ENCODE measurements at places on chromosomes 5 and 9.

DNA sequence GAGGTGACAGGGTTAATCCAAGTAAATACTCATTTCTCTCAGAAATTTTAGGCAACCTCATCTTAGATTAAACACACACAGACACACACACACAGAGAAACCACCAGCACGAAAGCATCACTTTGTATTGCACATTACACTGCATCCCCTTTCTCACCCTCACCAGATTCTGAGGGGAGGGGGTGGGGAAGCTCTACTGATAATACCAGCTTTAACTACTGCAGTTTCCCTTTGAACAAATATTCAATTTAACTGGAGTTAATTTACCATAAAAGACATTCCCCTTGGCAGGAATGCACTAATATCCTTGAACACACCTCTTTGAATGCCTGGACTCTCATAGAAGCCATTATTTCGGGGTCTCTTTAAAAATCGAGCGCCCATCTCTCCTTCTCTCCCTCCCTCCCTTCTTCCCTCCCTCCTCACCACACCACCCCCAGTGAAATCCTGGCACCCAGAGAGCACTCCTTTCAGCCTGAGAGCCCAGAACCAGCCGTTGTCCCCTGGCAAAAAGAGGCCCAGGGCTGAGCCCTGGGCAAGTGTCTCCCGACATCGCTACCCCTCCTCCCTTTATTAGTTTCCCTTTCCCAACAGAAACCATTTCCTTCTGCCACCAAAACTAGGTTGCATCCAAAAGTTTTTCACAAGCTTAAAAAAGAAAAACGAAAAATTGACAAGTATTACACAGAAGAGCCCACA lies 2.8 kb upstream of the NFIB start:
- no peak for DNase-seq

DNA sequence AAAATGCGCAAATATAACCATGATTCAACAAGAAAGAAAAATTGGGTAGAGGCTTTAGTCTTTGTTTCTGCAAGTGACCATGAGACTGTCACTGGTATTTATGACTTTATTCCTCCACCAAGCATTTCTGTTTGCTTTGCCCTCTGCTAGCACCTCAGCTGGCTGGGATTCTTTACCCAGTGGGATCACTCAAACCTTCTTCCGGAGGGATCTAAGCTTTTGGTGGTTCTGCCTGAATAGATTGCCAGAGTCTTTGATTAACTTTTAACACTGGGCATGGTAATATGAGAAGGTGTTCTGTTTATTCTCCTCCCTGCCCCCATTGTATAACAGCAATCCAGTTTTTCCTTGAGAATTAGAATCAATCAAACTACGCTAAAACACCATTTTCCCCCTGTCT lies 59.1 kb upstream of the FBN2 start:
- DNase-seq: no peak

DNA sequence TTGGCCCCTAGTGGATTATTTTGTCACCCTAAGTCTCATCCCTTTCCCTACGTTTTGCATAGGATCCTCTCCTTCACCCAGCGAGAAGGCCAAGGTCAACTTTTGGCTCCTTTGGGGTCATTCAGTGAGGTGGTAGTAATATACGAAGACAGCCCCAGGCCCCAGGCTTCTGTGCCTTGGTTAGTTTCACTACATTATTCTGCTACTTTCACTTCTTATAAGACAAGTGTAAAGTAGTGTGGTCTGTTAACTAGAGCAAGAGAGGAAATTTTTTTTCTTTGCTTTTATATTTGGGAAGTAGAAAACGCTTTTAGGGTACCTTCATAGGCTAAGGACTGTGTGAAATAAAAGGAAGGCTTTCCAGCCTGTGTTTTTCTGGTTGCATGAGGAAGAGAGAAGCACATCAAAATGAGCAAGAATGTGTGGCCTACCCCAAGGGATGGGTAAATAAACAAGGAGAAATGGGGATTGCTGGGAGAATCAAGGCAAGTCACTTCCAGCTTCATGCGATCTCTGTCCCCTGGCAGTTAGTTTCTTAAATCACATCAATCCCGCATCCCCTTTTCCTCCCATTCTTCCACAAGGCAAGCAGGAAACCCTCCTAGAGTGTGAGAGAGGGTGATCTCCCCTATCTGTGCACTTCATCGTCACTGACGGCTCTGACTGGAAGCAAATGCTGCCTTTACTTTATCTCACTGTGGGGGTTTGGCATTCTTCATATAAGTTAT lies 677.0 kb upstream of the WWC1 start:
- DNase-seq: no peak

DNA sequence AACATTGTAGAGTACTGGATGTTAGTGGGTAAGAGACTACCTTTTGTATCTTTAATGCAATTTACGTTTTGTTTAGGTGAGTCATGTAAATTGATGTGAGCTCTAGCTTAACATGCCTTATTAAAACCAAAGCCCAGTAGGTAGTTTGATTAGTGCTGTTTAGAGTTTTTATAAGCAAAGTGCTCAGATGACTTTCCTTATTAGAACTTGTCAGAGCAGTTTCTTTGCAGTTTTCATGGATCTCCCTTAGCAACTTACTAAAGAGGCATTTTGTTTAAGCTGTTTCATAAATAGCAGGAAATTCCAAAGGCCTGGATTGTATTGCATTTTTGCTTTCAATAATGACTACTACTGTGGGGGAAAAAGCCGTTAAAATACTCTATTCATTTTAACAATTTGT lies 14.5 kb downstream of the ZSWIM6 start:
- no peak for DNase-seq

GRCh38 chr5:92687821-92688722 lies 892.9 kb downstream of the NR2F1-AS1 start:
- no peak for DNase-seq

GRCh38 chr9:4301296-4301695 lies 1.4 kb upstream of the GLIS3 start:
- no peak for DNase-seq

GRCh38 chr9:115234094-115234493 lies 116.1 kb upstream of the TNC start:
- DNase-seq: no peak

GRCh38 chr5:149627070-149627469 lies 45.8 kb downstream of the ARHGEF37 start:
- DNase-seq: no peak

GRCh38 chr9:21294904-21295538 lies 10.1 kb downstream of the IFNA5 start:
- DNase-seq: no peak

DNA sequence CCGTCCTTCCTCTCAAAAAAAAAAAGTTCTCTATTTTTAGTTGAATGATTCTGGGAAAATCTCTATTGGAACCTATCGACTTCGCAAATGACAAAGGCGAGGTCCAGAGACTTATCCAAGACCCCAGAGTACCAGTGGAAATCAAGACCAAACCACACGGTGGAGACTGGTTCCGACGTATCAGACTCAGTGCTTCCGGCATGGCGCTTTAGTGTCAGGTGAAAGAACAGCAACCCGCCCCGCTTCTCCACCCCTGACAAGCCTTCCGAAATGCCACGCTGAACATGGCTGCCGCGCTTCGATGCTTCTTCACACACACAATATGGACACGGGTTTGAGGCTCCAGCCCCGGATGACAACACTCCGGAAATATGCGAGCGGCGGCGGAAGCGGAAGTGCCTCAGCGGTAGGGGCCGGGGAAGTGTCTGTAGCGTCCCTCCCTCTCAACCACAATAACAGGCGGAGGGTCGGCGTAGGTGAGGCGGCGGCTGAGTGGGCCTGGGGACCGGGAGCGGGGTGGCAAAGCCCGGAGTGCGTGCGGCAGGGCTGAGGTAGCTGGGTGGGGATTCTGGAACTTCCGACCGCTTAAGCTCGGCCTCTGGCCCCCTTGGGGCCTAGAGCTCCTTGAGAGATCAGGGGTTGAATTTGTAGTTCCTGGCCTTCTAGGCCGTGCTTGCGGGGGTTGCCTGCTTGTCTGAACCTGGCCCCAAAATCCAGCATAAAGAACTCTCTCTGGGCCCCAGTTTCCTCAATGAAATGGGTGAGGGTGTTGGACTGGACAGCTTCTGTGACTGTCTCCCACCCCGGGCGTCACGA lies at the start of gene FBXO38:
Gene FBXO38 (plus strand): TSS at position 395 of the 816 bp plus-strand sequence. CDS start 10,819 bp downstream, outside the sequence.
- DNase-seq: peak; percentile 97

DNA sequence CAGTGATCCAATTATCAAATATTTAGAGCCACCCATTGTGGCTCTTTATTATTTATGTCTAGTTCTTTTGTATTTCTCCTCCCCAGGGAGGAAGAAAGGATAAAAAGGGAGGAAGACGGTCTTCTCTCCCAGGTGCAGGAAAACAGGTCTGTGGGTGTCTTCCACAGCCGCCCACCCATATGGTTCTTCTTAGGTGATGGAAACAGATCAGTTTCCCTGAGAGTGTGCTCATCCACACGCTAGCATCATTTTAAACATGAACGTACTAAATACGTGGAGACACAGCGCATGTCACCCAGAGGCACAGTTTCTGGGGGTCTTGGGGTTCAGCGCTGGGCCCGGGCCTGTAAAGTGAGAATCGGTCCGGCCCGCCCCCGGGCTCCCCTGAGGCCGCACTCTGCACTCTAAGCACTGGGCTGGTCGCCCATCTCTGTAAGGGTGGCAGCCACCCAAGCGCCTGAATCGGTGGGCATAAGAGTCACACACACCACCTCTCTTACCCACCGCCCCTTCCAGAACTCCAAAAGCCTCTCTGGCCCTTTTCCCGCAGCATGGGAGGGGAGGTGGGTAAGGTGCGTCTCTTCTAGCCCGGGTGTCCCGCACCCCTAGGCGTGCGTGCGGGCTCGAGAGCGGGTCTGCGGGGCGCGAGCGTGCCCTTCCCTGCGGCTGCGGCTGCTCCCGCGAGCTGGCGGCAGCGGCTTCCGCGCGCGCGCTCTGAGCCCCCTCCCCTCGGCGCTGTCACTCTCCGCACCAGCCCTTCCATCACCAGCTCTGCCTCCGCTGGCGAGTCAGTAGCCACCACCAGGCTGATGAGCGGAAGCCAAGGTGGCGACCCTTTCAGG lies 1.3 kb downstream of the PTCH1 start:
- peak; percentile 42 for DNase-seq

GRCh38 chr5:54175-54730 lies 37.7 kb upstream of the PLEKHG4B start:
- no peak for DNase-seq

DNA sequence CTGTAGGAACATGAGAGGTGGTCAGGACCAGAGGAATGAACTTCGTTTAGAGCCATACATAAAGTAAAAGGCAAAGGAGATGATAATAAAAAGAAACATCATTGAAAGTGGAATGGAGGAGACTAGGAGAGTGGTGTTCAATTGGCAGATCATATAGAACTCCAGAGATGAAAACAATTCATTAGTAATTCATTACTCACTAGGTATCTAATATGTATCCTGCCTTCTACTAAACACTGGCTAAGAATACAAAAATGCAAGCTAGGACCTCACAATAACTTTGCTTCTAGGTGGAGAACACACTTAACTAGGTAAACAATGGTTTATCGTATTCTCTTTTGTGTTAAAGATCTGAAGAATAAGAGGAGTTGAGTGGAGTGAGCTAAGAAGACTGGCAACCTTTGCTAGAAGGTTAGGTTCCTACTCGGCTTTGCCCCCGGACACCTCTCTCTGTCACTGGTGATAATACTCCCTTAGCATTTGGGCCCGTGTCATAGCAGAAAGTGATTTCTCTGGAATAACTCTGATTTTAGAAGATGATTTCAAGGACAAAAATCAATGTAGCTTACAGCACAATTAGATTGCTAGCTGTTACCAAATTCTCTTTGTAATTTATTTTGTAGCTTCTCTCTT lies 88.6 kb upstream of the IFNE start:
- DNase-seq: no peak

DNA sequence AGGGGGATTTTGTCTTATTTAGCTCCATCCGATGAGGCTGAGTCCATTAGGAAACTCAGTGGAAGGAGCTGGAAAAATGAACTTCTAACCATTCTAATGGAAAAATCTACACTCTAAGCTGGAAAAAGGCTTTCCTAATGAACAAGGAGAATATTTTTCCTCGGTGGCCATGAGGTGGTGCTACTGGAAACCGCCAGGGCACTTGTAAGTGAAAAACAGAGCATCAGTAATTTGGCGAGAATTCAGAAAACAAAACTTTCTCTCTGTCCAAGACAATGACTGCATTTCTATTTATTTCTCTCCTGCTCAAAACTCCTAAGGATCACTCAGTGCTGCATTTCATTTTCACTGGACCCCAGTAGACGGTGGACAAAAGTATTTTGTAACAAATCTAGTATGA lies 237.6 kb downstream of the TENT4A start:
- no peak for DNase-seq

GRCh38 chr5:76504901-76505564 lies 101.9 kb downstream of the IQGAP2 start:
- no peak for DNase-seq

Data from activated CD4-positive, alpha-beta memory T cell treated with anti-CD3 and anti-CD28 coated beads, Interleukin-2, amount 10 ng/mL, durations not matched to agents 7 days and 5 days (primary cell).